Fibroblast of pulmonary artery (primary cell): ENCODE measurements at places on chromosomes 1 and 21.

- DNase-seq: no peak
Measured at GRCh38 chr21:38293765-38294164, 37.0 kb downstream of the KCNJ15 start.

DNA sequence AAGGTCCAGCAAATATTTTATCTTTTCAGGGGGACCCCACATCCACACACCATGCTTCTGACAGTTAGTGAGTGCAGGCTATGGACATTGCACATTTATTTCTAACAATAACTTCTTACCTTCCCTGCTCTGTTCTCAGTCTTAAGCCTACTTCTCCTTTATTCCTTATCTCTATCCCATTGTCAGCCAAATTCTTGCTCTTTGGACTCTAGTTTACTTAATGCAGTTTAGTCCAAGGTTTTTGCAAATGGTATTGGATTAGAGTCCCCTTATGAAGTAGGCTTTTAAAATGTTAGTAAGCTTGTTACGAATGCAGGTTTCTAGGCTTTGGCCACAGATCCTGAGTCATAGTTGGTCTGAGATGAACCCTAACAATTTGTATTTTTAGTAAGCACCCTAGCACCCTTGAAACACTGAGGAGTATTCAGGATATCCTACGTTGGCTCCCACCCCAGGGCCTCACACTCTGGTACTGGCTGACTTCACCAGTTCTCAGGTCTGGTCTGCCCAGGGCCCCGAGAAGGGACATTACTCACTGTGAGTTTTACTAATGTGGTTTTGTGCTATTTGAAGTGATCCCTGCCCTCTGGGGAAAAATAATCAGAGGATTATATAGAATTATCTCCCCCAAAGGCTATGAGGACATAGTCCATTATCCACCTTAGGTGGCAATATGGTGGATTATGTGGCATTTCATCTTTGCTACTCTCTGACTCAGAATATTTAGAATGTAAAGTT is 239.5 kb downstream of the TGFB2 start:
- no peak for DNase-seq

- DNase-seq: no peak
Measured at GRCh38 chr1:242240077-242240476, 241.2 kb upstream of the MAP1LC3C start.

- peak; percentile 58 for DNase-seq
Measured at GRCh38 chr21:42039911-42040351, 29.8 kb upstream of the ZBTB21 start.

DNA sequence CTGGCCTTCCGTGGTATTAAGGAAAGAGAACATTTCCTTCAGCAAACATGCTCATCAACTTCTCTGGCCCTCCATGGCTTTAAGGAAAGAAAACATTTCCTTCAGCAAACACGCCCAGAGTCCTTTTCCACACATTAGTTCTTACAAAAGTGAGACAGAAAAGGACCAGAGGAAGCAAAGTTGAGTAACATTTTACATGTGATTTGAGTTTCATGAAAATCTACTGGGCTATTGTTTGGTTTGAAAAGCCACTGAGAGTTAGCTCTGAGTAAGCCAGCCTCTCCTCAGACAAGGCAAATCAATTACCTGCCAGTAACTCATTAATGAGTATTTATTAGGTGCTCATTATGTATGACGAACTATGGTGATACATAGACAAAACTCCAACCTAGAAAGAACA is 78.0 kb downstream of the NID1 start:
- peak; percentile 51 for DNase-seq

- DNase-seq: no peak
Measured at GRCh38 chr1:195251900-195252299, 1356.3 kb downstream of the KCNT2 start.

DNA sequence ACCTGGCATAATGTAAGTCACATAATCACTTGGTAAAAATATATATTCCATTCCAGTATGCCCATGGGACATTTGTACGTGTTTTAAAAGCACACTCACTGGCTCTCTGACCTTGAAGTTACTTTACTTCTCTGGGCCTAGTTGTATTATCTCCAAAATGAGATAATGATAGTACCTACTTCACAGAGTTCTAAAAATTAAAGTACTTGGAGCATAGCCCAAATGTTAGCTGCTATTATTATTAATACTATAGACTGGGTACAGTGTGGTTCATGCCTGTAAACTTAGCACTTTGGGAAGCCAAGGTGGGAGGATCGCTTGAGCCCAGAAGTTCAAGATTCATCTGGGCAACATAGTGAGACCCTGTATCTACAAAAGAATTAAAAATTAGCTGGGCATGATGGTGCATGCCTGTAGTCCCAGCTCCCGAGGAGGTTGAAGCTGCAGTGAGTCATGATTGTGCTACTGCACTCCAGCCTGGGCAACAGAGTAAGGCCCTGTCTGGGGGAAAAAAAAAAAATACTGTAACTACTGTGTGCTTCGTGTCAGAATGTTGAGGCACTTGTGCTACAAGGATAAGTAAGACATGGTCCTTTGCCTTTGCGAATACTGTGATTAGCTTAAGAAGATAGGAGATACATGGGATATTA is 45.7 kb downstream of the TDRD5 start:
- DNase-seq: no peak

GRCh38 chr1:89548122-89548857 is 23.7 kb downstream of the LRRC8B start:
- DNase-seq: peak; percentile 38
